ENCODE measurements at places on chromosomes 5 and 9.

- DNase-seq: peak; percentile 42
Measured at GRCh38 chr5:16690243-16690852, 73.6 kb upstream of the RETREG1 start.

GRCh38 chr9:115106001-115106400 is 12.0 kb downstream of the TNC start:
- no peak for DNase-seq

DNA sequence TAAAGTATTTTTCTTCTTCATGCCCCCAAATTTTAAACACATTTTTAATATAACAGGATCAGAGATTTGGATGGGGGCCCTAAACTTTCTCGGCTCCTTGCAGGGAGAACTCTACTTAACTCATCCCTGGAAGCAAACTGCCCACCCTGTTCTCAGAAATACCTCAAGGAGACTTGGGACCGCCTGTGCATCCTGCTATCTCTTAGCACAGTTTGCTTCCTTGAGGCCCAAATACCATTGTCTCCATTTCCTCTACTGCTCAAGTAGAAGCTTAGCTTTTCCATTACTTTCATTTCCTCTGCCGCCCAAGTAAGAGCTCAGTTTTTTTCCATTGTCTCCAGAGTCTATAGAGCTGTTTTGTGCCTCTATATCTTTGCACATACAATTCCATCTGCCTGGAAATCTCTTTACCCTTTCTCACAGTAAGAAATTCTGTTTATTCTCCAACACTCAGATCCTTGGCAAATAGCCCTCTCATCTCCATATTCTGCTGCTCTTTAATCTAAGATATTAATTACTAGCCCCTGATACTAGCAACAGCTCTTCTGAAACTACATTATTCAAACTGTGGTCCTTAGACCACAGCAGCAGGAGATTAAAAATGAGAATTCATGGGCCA is 137.8 kb downstream of the CEMIP2 start:
- no peak for DNase-seq

DNA sequence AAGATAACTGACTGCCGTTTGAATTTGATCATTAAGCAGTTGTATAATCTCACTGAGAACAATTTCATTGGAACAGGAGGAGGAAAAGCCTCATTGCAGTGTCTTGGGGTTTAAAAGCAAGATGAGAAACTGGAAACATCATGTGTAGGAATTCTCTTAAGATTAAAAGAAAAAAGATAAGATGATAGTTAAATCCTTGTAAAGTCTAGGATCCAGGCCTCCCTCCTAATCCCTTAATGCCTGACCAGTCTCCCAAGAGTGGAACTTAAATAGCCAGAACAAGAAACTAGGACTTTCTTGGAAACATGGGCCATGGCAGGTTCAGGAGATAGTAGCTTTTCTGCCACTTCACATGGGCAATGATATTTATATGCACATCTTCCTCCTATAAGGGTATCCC is 37.0 kb upstream of the LRRC19 start:
- no peak for DNase-seq

DNA sequence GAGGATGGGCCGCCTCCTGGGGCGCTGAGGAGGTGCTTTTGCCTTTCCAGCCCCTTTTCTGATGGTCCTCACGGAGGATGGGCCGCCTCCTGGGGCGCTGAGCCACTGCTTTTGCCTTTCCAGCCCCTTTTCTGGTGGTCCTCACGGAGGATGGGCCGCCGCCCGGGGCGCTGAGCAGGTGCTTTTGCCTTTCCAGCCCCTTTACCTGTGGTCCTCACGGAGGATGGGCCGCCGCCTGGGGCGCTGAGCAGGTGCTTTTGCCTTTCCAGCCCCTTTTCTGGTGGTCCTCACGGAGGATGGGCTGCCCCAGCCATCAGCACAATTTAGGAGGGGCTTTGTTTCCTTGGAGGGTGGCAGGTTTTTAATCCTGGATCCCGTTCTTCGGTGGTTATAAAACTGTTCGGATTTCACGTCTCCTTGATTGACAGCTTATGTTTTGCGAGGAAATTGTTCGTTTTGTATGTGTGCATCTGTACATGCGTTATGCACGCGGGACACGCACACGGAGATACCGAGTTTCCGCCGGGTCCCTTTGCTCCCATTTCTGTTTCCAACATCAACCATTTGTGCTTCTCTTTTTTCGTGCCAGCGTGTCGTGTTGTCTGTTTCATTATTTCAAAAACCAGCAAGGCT is 34.7 kb upstream of the SLC9A3 start:
- DNase-seq: no peak

DNA sequence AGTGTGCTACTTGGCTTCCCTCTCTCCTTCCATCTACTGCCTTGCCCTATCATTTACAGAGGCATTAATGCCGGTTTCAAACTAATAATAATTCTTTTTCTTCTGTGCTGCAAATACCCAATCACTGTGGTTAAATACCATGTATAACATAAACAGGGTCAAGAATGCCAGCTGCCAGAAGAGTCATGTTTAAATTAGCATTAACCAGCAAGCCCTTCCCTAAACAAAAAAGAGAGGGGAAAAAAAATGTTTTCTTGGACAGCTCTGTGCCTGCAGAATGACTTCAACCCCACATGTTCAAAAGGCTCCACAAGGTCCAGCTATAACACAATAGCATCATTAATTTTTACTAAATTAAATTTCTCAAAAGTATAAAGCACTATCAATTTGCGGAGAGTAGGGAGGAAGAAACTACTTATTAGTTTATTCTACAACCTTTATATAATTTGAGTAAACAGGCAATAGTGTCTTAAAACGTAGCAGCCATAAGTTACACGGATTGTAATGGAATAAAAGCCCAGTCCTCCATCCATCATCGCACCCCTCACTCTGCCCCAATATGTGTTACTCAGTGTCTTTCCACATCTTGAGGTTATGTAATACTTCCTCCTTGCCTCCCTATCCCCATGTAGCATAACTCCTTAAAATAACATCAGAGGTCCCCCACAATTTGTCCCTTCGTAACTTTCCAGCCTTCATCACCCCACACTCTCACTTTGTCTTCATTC is 3.9 kb downstream of the LPAR1 start:
- peak; percentile 29 for DNase-seq

- DNase-seq: no peak
Measured at GRCh38 chr9:119986205-119986604, 593.8 kb downstream of the CDK5RAP2 start.

- DNase-seq: peak; percentile 48
Measured at GRCh38 chr5:127909066-127909465, 174.5 kb upstream of the SLC12A2 start.

DNA sequence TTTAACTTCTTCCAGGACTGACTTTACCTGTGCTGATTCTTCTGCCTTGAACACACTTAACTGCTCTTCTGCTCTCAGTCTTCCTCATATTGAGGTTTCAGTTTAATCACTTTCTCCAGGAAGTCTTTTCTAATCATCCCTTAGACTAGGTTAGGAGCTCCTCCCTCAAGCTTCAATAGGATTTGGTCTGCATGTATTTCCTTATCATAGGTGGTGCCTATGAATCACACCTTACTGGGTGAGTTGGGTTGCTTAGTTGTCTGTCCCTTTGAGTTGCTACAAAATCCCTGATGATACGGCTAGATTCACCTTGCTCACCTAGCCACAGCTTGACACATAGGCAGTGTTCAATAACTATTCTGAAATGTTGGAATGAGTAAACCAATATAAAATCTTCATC is 164.4 kb downstream of the DNAH5 start:
- DNase-seq: no peak

- peak; percentile 92 for DNase-seq
Measured at GRCh38 chr9:15135164-15135792, 171.7 kb downstream of the TTC39B start.

DNA sequence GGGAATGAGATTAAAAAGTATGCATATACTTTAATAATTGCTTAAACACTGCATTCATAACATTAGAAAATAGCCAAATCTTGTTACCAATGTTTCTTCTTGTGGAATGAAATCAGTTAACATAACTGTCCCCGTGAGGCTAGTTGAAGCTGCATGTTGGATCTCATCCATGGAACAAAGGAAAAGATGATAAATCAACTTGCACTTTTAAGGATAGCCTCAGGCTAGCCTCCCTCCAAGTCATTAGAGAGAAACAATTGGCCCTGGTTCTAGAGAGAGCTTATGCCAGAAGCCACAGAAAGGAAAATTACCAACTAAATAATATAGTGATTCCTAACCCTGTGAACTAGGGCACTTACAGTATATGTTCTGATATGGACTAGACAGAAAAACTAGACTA is 66.9 kb downstream of the GRIN3A start:
- no peak for DNase-seq

- DNase-seq: no peak
Measured at GRCh38 chr5:116415989-116416388, 158.6 kb downstream of the SEMA6A start.

GRCh38 chr5:65987982-65988381 is 61.6 kb downstream of the ERBIN start:
- no peak for DNase-seq

DNA sequence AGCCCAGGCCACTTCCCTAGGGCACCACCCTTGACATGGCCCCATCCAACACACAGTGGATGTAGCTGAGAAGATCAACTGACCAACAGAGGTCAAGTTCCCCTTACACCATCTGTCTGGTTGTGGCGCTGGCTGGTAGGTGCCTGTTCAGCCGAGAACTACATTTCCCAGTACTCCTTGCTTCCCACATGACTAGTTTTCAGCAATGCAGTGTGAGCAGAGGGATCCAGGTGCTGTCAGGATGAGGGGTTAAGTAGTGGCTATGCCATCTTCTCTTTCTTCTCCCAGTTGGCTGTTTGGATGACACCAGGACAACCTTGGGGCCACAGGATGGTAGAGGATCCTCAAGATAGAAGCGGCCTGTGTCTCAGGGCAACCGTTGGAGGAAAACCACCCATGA is 48.6 kb upstream of the SH3PXD2B start:
- no peak for DNase-seq

- DNase-seq: no peak
Measured at GRCh38 chr5:36417221-36417620, 115.5 kb upstream of the RANBP3L start.

GRCh38 chr9:114414346-114414745 is 26.6 kb upstream of the AKNA start:
- DNase-seq: no peak

- no peak for DNase-seq
Measured at GRCh38 chr5:162334944-162335343, 267.4 kb downstream of the GABRG2 start.

DNA sequence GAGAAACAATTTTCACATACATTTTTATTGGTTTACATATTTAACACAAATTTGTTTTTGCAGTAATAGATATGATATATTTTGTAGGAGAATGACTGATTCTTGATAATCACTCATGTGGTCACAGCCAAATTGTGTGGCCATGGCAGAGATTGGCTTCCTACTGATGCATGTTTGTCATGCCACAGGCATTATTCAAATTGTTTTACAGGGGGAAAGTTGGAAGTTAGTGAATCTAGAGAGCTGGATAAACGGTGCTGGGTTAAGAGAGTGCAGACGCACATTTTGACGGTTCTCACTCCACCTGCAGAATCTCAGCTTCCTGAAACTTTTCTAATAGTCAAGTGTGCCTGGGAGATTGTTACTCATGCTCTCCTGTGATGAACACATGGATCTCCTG is 91.1 kb upstream of the FBN2 start:
- DNase-seq: peak; percentile 29

- peak; percentile 83 for DNase-seq
Measured at GRCh38 chr9:130183133-130183762, 11.0 kb downstream of the NCS1 start.

DNA sequence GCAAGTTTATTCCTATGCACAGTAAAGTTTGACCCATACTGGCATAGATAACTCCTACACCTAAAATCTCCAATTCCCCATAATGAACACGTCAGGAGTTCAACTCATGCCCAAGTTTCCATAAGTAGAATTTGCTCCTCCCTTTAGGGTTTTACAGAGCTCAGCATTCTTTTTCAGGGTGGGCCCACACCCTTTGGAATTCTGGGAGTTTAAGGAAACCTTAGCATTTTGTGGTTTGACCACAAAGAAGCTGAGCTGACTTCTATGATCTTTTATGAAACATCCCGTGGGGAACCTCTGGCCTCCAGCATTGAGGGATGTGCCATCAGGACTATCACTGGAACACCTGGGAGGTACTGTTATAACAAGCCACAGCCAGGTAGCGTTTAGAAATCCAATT is 220.6 kb upstream of the MAP3K1 start:
- DNase-seq: no peak

DNA sequence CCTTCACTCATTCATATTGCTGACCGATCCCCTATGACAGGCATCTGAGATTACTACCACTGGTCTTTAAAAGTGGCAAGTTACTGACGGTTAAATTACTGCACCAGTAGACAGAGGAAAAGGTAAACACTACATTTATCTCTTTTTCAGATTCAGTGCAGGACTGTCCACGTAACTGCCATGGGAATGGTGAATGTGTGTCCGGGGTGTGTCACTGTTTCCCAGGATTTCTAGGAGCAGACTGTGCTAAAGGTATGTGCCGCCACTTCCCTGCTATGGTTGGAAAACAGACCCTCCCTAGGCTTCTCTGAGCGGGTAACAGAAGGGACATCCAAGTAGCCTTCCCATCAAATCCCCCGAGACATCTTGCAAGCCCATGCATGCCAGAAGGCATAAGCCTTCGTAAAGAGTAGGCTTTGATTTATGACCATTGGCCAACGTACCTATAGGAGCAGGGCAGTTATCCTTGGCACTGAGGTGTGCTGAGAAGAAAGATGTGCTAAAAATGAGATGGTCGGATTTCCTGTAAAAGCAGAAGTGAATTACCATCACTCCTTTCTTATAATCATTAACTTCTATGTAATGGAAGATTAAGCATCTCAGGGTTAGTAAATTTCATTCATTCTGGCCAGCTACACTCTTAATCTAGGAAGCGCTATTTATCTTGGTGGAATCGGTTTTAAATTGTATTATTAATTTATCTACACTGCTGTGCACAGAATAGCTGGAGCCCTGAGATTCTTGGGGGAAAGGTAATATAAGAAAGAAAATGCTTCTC is 193.4 kb upstream of the WWC1 start:
- no peak for DNase-seq

- no peak for DNase-seq
Measured at GRCh38 chr9:124493794-124494479, 13.3 kb downstream of the NR5A1 start.

- DNase-seq: no peak
Measured at GRCh38 chr9:130535818-130536521, 43.4 kb upstream of the FUBP3 start.

GRCh38 chr9:3578786-3579185 is 53.0 kb upstream of the RFX3 start:
- DNase-seq: no peak

DNA sequence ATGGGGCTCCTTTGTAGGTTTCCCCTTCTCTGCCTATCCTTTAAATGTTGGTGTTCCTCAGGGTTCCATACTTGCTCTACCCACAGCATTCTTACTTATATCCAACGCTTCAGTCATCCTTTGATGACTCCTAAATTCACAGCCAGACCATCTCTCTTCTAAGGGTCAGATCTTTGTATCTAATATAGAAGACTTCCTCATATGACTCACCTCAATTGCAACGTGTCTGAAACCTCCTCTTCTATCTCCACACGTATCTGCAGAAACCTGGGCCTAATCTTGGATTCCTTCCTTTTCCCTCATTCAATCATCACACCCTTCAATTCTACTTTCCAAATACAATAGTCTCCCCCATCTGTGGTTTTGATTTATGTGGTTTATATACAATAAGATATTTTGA is 68.3 kb downstream of the HMGCR start:
- no peak for DNase-seq

Data from MG63 (cell line).